ENCODE measurements at places on chromosomes 2 and 18.

DNA sequence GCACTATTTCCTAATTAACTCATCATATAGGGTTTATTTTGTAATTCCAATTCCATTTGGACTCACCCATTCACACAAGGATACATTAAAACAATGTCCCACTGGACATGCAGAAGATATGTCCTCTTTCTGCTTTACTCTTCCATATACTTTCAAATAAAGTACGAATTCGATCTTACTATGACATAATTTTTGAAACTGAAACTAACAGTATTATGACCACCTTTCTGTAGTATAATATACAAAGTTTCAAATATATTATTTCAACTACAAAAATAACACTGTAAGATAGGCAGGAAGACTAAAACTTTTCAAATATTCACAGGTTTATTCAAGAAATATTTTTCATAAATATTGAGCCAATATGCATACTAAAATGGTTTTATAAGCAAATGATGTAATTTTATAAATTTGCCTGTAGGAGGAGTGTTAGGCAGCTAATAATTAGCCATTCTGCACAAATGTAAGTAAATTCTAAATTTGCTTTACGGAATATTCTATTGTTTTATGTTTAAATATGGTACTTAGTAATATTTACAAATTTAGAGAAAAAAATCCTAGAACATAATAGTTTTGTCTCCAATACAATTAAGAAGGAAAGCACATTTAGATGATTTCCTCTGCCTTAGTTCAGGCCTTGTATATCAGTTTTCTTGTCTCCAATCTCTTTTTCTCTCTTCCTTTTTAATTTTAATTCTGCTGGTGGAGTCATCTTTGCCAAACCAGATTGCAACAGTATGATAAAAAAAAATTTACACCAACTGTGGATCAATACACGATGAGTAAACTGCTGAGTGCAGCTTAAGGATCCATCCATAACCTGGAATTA lies 85.9 kb downstream of the CERKL start:
- no peak for DNase-seq

- peak; percentile 42 for DNase-seq
Observed at GRCh38 chr2:54038835-54039234, 68.0 kb upstream of the PSME4 start.

DNA sequence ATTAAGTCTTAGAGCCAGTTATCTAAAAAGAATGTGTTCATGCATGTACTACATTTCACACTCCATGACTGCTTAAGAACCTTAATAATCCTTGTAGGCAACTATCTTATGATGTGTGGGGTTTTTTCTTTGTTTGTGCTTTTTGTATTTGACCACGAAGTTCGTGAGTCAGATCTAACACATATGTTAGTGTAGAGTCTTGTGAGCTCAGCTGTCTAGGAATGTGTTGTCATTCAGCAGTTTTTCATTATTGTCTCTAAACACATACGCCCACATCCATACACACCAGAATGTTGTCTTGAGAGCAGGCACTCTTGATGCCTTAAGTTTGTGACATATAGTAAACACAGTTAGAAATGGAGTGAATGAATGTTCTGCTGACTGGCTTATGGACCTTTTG lies 38.4 kb downstream of the CAB39 start:
- DNase-seq, result peak; percentile 68

DNA sequence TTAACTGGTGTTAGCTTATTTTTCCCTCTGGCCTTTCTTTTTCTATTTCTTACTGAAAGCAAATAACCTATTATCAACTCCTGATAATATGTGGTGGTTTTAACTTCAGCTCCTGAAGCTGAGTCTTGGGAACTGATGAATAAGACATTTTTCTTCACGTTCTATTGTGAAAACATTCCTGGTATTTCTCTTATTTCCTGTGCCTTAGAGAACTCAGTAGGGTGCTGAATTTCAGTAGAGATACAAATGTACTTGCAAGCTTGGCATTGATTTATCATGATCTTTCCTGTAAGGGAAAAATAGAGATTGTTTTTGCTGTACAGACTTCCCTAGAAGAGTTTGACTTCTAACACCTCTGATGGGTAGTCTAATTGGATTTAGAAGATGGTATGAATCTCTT lies 52.8 kb upstream of the DCC start:
- DNase-seq, result no peak

DNA sequence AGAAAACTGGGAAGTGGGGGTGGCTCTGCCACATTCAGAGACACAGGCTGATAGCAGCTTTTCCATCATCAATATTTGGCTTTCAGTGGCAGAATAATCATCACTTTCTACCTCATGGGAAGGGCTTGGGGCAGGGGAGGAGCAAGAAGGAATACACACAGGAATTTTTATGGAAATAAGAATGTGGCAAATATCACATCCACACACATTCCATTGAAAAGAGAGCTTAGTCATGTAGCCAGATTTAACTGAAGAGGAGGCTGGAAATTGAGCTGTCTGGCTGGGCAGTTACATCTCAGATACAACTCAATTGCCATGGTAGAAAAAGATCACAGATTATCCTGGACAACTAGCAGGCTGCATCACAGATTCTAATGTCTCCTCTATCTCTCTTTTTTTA lies 1474.0 kb upstream of the ACVR2A start:
- peak; percentile 47 for DNase-seq

GRCh38 chr2:111236025-111236424 lies 115.3 kb downstream of the BCL2L11 start:
- no peak for DNase-seq

- no peak for DNase-seq
Observed at GRCh38 chr2:240420206-240421104, 15.0 kb upstream of the GPC1 start.

DNA sequence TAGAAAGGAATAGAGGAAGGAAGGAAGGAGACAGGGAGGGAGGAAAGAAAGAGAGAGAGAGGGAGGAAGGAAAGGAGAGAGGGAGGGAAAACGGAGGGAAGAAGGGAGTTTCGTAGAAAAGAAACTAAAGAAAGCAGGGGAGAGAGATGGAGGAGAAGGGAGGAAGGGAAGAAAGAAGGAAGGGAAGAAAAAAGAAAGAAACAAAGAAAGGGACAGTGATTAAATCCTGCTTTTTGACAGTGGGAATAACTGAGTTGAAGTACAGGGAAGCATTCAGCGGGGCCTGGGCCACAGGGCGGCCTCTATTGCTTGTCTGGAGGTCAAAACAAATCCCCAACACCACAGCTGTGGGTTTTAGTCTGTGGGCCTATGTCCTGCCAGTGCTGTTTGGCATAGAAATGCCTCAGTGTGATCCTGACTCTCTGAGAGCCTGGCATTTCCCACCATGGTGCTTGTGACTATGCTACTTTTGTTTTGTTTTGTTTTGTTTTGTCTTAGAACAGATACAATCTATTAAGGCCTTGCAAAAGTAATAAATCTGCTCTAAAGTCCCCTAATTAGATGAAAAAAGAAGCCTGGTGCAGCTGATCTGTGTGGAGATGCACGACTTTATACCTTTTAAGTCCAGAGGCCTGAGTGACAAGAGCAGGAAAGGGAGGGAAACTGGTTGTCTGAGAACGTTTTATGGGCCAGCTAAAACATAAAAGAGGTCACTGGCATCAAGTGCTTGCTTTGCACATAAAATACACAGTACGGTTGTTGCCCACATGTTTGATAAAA lies 40.0 kb downstream of the IL1RL2 start:
- DNase-seq, result peak; percentile 45

DNA sequence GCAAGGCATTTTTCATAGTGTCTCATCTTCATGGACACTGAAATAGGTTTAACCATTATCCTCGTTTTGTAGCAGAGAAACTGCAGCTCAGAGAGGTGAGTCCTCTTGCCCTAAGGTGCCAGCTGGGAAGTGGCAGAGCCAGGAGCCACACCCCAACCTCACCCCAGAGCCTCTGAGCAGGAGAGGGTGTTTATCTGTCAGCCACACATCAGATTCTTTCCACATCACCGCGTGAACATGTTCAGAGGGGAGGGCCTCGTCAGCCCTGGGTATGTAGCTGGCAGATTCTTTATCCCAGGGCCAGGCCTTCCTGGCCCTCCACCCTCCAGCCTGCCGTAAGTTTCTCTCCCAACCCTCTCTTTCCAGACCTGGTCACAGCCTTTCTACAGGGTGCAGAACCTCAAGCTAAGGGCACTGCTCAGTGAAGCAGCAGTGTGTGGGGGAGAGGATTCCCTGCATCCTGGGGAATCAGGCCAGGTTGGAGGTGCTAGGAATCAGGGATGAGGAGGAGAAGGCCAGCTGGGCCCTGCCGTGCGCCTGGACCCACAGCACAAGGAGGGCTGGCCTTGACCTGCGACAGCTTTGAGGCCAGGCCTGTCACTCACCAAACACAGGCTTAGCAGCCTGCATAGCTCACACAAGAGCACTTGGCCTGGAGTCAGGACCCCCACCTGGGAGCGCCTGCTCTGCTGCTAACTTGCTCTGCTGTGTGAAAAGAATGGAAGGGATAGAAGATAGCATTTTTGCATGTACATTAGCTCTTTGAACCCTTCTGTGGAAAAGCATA lies 111.3 kb upstream of the MCFD2 start:
- DNase-seq, result no peak

DNA sequence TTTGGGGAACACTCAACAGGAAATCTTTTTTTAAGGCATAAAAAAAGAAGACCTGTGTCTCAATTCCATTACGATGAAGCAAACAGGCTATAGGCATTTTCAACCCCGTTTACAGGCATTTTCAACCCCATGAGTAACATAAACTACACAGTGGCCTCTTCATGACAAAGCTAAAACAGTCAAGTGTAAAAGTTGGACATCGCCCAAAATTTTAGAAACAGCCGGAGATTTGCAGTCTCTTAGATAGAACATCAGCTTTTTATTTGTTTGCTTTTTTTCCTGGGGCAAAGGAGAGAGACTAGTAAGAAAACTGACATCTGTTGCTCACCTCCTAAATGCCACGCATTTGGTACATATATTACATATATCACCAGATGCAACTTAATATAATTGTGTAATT lies 173.7 kb downstream of the CMPK2 start:
- no peak for DNase-seq

- no peak for DNase-seq
Observed at GRCh38 chr2:28750316-28751251, 1.0 kb upstream of the PPP1CB start.

GRCh38 chr18:8003878-8004675 lies 437.0 kb downstream of the PTPRM start:
- no peak for DNase-seq

DNA sequence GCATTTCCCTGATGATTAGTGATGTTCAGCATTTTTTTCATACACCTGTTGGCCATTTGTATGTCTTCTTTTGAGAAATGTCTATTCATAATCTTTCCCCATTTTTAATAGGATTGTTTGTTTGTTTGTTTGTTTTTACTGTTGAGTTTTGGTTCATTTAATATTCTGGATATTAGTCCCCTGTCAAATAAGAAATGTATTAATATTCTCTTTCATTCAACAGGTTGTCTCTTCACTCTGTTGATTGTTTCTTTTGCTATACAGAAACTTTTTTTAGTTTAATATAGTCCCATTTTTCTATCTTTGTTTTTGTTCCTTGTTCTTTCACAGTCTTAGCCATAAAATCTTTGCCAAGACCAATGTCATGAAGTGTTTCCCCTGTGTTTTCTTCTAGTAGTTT lies 22.1 kb downstream of the ACVR1C start:
- DNase-seq, result no peak

GRCh38 chr2:43220229-43220751 lies 6.1 kb downstream of the ZFP36L2 start:
- peak; percentile 22 for DNase-seq

- no peak for DNase-seq
Observed at GRCh38 chr2:112848833-112849232, 12.3 kb upstream of the IL1B start.

GRCh38 chr2:237600205-237600846 lies 9.8 kb upstream of the RAB17 start:
- DNase-seq, result no peak

DNA sequence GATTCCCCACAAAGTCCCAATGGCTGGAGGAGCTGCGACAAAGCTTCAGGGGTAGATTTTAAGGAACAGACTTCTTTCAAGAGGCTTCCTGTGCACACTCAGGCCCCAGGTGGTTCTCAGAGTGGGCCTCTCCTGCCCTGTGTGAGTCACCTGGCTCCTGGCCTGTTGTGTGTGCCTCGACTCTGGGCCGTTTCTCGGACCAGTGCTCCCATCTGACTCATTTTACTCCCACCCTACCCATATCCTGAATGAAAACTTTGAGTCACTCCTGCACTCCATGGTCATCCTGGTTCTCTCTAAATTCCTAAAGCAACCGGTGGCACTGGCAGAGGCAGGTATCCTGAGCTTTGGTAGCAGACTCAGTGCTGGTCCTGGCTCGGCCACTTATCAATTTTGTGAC lies 84.1 kb downstream of the CELF4 start:
- DNase-seq, result peak; percentile 34

DNA sequence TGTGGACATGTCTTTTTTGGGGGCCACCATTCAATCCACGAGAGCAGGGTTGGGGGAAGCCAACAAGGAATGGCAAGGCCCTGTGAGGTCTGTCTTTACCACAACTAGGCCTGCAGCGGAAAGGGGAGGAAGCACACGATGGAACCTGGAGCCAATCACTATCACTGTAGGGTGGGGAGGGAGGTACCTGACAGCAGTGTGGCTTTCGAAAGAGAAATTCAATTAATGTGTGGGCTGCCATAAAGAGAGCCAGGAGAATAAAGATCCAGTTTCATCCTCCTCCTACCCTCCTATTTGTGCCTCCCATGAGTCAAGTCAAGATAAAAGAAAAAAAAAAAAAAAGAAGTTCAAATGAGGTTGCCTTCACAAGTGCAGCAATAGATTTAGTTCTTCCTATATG lies 18.9 kb upstream of the RBMS1 start:
- DNase-seq, result no peak
